NCI-H2107 (cell line): ENCODE measurements at places on chromosomes 5 and 9.

GRCh38 chr5:56638061-56638621, 177.2 kb upstream of the MAP3K1 start:
- peak; percentile 29 for DNase-seq

DNA sequence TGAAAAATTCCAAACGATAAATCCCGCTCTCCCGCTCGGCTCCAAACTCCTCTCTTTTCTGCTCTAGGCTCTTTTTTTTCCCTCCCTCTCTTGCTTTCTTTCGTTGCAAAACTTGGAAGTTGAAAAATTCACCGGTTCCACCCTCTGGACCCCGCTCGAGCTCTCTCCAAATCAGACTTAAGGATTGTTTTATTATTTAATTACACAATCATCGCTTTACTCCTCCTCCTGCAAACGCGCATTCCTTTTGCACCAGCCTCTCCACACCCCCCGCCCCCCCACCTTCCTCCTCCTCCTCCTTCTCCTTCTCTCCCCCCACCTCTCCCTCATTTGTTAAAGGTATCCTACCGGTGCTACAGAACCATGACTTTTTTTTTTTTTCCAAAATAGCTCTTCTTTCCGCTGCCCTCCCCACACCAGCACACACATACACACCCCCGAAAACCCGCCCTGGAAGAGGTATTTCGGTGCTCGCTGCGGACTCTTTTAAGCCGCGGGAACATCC, 535 bp upstream of the NFIB start:
- DNase-seq = no peak

- DNase-seq = no peak
These were observed 37.0 kb upstream of the LRRC19 start for GRCh38 chr9:27042476-27042875.

GRCh38 chr9:107827884-107828283, 338.3 kb upstream of the KLF4 start:
- no peak for DNase-seq

- peak; percentile 7 for DNase-seq
These were observed 19.3 kb upstream of the SMIM32 start for GRCh38 chr5:136212252-136212721.

- no peak for DNase-seq
These were observed 189.3 kb upstream of the TLE4 start for GRCh38 chr9:79382458-79382857.

DNA sequence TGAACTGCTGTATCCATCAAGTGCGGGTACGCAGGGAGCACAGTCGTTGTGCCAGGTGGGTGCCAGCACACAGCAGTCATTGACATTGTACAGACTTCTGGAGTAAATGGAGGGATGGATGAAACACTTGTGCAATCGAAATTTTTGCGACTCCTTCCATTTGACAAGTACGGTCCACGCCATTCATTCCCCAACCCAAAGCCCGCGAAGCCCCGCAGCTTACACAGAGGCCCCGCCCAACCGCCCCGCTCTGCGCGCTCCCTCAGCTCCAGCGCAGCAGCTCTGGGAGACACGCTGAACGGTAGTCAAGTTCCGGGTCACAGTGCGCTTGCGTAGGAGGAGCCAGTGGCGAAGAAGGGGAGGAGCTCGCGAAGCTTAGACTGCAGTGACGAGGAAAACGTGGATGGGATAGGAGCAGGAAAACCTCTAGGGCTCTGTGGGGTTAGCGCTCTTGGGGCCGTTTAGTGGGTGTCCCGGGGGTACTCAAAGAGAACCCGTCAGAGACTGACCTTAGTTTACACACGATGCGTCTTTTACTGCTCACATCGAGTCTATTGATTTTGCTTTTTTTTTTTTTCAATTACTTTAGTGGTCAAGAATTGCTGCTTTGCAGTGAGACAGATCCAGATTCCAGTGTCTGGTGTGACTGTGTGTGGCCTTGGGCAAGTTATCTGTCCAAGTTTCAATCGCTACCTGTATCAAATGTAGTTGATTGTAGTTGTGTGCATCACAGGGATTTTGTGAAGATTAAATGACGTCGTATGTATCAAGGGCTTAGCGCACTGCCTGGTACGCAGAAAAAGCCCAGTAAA, 15.3 kb upstream of the MSANTD3 start:
- DNase-seq = peak; percentile 92

DNA sequence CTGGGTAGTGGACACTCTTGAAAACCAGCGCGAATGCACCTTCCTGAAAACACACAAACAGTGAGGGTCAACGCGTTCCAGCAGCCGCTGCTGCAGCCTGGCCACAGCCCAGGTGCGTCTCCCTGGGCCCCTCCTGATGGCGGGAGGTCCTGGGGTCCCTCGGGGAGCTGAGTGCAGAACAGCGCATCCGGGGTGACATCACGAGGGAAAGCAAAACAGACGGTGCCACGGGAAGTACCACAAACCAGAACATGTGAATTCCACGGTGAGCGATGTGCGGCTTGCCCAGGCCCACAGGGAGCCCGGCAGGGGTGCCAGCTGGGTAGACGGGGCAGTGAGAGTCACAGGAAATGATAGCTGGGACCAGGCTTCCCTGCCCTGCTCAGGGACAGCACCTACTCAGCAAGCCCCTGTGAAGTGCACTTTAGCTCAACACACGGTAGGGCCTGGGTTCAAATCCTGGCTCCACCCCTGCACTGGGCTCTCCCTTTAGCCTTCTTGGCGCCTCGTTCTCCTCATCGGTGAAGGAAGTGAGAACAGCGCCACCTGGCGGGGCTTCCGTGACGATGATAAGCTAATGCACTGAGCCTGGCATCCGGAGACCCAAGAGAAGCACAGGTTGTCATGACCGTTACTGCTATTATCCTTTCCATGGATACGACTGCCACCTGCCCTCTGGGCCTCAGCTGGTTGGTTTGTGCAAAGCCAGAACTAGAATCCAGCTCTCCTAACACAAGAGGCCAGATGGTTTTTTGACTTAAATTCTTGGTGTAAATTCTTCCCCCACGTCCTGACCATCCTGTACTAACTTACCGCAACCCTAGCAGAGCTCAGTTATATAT, 24.6 kb downstream of the GFPT2 start:
- peak; percentile 38 for DNase-seq

DNA sequence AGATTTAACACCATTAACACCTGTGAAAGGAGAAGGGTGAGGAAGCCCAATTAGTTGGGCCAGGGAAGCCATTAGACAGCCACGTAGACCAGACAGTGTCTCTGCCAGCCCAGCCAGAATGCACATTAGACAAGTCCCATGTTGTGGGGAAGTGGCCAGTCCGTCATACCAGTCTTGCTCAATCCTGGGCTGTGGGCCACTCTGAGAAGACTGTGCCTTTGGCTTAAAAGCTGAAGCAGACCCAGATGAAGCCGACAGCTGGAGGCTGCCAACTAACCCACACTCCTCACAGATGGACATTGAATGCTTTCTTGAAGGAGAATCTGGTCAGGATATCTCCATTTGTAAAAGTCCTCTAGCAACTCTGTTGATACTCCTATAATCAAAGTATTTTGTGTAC, 128.5 kb downstream of the CHSY3 start:
- DNase-seq = no peak

- no peak for DNase-seq
These were observed 194.6 kb downstream of the AOPEP start for GRCh38 chr9:94921092-94921471.

DNA sequence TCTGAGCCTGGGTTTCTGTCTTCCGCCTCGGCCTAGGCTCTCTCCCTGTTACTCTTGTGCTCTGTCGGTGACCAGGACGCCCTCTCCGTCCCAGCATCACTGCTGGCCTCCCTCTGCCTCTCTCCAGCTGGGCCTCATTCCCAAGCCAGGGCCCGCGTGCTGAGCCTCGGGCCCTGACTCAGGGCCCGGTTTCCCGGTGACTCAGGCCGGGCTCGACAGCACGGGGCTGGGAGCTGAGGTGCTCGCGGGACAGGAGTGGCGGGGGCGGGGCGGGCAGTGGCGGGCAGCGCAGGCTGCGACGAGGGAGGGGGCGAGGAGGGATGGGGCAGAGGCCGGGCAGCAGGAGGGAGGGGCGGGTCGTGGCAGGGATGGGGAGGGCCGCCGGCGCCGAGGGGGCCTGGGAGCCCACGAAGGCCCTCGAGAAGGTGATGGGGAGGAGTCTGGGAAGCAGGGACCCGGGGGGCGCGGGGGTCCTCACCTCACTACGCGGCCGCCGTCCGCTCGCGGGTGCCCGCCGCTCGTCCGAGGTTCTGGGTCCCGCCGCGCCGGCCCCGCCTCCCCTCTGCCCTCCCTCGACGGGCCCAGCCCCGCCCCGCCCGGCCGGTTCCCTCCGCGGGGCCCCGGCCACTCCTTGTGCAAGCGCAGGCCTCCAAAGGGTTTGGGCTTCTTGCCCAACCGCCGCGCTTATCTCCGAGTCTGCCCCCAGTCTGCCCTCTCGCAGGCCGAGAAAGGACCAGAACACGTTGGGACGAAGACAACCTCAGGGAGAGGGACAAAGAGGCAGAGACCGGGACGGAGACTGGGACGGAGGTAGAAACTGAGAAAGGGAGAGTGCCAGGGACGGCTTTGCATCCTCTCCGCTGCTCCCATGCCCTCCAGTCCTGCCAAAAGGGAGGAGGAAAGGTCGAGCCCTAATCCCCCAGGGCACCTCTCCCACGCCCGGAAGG, at the start of gene ARAP3:
Gene ARAP3 (minus strand): TSS at position 536 of the 947 bp plus-strand sequence. CDS start 1,744 bp downstream, outside the sequence.
- no peak for DNase-seq

- DNase-seq = no peak
These were observed 78.0 kb downstream of the YIPF5 start for GRCh38 chr5:144092508-144092907.
